ENCODE measurements at places on chromosomes 3 and 15.

DNA sequence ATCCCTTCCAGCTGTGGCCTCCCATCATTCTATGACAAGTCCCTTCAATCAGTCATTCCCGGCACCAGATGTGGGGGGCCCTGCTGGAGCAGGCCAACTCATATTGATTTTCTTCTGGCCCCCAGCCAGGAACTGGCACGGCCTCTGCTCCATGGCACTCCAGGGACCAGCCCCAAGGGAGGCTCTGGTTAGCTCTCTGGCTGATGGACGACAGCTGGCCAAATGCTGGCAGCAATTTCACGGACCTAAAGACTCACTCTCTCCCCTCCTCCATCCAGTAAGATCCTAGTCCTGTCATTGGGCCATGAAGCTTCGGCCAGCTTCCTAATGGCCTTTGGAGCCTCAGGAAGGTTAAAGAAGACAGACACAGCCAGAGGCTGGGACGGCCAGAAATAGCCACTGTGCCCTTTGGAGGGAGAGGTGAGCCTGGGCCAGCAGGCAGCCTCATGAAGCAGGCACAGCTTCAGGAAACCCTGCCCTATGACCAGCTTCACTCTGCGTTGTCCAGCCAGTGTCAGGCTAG lies 131.0 kb downstream of the MEX3B start:
- no peak for ATAC-seq

GRCh38 chr3:75048650-75049049 lies 434.2 kb upstream of the CNTN3 start:
- ATAC-seq = no peak

DNA sequence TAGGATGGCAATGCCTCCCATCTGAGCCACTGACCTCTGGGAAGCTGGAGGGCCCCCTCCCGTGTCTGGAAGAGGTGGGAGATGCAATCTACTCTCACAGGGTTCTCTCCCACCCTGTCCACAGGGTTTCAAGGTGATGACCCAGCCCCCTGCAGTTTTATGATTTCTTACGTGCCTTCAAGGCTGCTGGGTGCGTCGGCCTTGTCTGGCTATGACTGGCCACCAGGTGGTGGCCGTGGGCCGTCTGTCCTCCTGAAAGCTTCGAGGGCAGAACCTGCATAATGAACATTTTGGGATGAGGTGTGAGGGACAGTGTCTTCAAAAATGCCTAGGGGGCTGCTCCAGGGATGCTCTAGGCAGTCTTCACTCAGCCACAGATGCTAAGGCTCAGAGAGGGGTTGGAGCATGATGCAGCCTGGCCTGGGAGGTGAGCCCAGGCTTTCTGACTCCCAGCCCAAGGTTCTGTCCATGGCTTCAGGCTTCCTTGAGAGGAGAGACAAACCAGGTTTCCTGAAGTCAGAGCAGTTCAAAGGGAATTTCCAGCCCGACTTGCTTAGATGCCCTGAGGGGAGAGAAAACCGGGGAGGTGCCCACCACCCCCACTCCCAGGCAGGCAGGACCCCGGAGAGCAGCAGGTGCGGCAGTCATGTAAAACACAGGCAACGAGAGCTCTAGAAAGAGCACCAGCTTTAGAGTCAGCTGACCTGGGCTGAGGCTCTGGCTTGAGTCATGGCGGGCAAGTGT lies 18.7 kb downstream of the ISG20 start:
- ATAC-seq = peak; percentile 29

GRCh38 chr3:124685481-124685880 lies 44.8 kb upstream of the UMPS start:
- ATAC-seq = no peak

GRCh38 chr15:91525751-91526150 lies 327.8 kb upstream of the SLCO3A1 start:
- ATAC-seq = no peak

GRCh38 chr3:188123170-188123905 lies 30.6 kb upstream of the LPP start:
- ATAC-seq = peak; percentile 93

DNA sequence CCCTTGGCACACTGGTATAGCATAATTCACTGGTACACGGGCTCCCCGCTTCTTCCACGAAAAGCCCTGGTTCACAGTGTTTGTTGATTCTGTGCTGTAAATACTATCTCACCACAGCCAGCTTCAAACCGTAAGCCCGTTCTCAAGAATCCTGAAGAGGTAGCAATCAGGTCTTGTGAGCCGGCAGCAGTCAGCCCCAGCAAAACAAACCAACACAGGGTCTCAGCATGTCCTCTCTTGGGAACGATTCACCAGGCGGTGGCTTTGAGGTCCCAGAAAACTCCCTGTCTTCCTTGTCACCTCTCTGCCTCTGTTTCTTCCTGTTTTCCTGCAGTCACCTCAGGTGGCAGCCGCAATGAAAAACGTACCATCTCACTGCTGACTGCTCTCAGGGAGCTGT lies 19.1 kb upstream of the FAM3D start:
- ATAC-seq = no peak

GRCh38 chr3:127911421-127911931 lies 3.6 kb upstream of the KBTBD12 start:
- no peak for ATAC-seq

- ATAC-seq = no peak
These were observed 437.3 kb downstream of the TBL1XR1 start for GRCh38 chr3:176759815-176760506.

GRCh38 chr3:21117370-21117769 lies 633.6 kb downstream of the ZNF385D start:
- ATAC-seq = no peak

- ATAC-seq = no peak
These were observed 56.8 kb downstream of the PXYLP1 start for GRCh38 chr3:141288336-141288990.

DNA sequence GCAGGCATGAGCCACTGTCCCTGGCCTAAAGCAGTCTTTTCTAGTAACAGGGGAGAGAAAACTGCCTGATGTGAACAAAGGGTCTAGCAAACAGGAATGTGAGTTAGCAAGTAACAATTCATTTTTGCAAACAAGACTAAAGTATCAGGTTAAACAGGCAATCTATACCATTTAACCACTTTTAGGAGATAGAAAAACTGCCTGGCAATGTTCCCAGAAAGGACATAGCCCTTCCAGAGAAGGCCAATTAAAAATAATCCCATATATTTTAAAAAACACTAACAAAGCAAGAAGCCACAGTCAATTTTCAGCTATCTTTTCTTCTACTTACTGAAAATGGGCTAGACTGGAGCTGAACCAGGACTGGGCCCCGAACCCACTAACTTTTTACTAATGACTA lies 6.3 kb downstream of the RBSN start:
- ATAC-seq = no peak

- ATAC-seq = no peak
These were observed 25.8 kb upstream of the PLA2G4E start for GRCh38 chr15:42046597-42046996.

- ATAC-seq = no peak
These were observed 154.8 kb upstream of the LRIG1 start for GRCh38 chr3:66655671-66656070.

DNA sequence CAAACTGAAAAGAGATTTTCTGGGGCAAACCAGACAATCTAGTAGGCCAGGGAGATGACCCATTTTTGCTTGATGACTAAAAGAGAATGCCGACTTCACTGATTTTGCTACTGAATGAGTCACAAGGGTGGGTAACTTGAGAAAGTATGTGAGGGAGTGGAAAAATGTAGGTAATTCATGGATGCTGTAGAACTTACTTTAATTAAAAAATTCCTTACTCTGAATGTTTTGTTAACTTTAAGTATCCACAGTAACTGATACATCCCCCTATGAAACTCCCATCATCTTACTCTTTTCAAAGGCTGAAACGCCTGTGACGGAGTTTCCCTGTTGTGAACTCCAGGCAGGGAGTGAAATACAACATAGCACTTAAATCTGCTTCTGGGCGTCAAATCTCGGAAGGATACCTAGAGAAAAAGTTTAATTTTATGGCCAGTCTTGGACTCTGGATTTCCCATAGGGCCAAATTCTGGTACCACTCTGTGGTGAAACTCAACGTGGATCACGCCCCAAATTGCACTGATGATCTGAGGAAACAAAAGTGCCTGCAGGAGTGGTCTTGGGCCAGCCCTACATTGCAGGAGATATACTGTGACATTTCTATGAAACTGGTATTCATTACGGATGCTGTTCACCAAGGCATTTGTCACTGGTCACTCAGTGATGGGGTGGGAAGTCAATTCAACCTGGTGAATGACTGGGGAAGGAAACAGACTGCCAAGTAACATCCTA lies 24.0 kb downstream of the GOLIM4 start:
- ATAC-seq = peak; percentile 88

GRCh38 chr3:182261041-182261440 lies 532.3 kb upstream of the ATP11B start:
- ATAC-seq = no peak

DNA sequence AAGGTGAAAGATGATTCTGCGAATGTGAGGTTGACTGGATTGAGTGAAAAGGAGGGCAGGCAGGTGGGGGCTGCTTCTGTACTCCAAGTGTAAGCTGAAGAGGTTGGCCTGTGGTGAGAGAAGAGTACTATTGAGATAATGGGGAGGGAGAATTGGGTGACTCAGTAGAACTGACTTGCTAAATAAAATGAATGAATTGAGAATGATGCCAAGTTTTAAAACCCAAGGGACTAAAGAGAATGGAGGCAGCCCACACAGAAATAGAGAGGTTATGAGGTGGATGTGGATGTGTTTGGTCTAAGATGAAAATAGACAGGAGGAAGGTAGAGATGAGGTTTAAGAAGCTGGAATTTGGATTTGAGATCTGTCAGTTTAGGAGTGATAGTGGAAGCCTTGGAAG lies 5.9 kb downstream of the MME start:
- no peak for ATAC-seq

- no peak for ATAC-seq
These were observed 69.1 kb upstream of the SEC13 start for GRCh38 chr3:10389995-10390394.

- ATAC-seq = no peak
These were observed 28.7 kb upstream of the SEMA6D start for GRCh38 chr15:47688573-47689086.

DNA sequence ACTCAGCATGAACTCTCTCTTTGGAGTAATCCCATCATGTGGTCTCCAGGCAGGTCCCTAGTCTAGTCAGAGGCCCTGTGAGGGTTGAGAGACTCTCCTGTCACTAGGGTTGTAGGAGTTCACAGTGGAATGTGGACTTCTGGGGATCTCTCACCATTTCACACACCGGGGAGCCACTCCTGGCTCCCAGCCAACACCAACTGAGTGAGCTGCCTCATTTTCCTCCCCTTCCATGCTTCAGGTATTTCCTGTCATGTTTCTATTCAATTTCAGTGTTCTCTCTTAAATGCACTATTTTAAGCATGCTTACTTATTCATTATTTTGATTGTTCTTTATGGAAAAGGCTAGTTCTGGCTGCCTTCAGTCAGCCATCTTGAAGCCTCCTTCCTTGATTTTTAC lies 467.5 kb upstream of the ARL6 start:
- no peak for ATAC-seq

DNA sequence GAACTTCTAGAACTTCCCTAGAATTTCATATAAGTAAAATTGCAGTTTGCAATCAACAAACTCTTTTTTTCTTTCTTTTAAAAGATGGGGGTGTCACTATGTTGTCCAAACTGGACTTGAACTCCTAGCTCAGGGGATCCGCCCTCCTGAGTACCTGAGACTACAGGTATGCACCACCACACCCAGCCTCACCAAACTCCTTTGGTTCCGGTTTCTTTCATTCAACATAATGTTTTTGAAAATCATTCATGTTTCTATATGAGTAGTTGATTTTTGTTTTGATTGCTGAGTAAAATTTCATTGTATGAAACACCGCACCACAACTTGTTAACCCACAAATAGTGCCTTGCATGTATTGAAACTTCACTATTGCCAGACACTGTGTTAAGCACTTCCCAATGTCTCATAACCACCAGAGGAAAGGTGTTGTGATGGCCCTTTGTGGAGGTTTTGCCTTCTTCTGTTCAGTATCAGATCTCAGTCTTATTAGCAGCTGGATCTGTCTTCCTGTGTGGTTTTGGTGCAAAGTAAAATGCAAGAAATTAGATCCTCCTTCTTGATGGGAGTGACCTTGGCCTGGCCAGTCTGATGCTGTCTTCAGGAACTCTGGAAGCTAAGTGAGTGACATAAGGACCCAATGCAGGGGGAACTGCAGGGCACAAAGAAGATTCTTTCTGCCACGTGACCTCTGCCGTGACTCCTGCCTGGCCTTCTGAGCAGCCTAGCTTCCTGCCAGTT lies 78.8 kb upstream of the UBE2E1 start:
- peak; percentile 94 for ATAC-seq

- no peak for ATAC-seq
These were observed 15.4 kb upstream of the RPL24 start for GRCh38 chr3:101701696-101702634.

DNA sequence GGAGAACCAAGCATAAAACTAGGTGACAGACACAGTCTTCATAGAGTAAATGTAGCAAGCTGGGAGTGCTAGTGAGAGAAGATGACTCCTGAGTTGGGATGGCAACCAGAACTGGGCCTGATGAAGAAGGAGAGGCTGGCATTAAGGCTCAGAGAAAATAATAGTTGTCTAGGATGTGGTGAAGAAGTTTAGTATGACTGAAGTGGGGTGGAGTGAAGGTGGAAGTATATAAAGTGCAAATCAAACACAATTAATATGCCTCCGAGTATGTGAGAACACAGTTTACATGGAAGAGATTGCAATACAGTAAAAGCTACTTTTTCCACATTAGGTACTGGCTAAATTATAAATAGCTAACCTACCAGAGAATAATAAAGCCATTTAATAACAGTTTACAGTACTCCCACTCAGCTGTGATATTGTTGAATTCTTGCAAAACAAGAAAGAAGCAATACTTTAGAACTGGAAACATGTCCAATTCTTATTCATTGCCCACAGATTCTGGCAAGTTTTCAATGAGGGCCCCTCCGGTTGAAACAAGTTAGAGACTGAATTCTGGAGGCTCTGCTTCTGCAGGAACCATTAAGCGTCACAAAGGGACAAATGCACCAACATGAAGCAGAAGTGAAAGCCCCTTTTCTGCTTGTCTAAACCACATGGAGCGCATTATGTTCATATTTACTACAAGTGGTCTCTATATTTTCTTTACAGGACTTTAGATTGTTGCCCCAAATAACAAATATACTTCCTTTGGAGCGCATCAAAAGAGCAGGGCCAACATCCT lies 243.7 kb downstream of the SLC9A9 start:
- ATAC-seq = no peak

- peak; percentile 48 for ATAC-seq
These were observed 119.7 kb upstream of the PHLDB2 start for GRCh38 chr3:111739311-111739911.

DNA sequence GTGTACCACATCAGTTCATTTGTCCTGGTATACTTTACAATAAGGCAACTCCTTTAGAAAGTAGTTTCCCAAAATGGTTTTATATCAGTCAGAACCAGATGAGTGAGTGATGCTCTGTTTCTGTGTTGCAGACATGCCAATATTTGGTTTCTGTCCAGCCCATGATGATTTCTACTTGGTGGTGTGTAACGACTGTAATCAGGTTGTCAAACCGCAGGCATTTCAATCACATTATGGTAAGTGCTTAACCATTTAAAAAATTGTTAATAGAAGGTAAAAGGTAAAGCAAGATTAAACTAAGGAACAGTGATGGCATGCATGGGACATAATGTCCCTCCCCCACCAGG lies 40.0 kb upstream of the SCAANT1 start:
- ATAC-seq = peak; percentile 85

GRCh38 chr15:93070132-93070531 lies 18.9 kb downstream of the RGMA start:
- ATAC-seq = no peak

GRCh38 chr3:48129921-48130320 lies 58.3 kb downstream of the CDC25A start:
- ATAC-seq = no peak
